ENCODE measurements at places on chromosomes 11 and 22.

GRCh38 chr11:119107538-119108145 is 498 bp downstream of the C2CD2L start:
- DNase-seq = peak; percentile 48

GRCh38 chr11:116376547-116376946 is 396.2 kb downstream of the BUD13 start:
- DNase-seq = no peak

- DNase-seq = no peak
Measured at GRCh38 chr11:13227676-13228255, 49.8 kb upstream of the BMAL1 start.

GRCh38 chr11:85815186-85815931 is 4.4 kb upstream of the SYTL2 start:
- no peak for DNase-seq

- no peak for DNase-seq
Measured at GRCh38 chr11:99154277-99154676, 133.5 kb downstream of the CNTN5 start.

DNA sequence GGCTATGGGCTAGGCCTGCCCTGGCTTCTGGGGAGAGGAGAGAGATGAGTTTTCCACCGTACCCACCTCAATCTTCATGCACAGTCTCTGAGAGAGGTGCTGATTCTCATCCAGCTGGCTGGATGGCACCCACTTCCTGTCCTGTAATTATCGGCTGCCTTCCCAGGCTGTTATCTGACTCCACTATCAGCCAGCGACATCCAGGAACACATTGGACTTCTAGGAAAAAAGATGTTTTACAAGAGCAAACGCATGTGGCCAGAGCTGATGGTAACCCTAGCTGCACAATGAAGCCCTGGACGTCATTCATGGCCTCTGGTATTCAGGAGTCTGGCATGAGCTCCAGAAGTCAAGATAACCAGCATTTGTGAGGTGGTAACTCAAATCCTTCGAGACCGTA is 137.4 kb downstream of the EHF start:
- DNase-seq = no peak

GRCh38 chr11:115912484-115912945 is 408.3 kb upstream of the CADM1 start:
- no peak for DNase-seq

GRCh38 chr11:108551651-108552462 is 41.7 kb downstream of the EXPH5 start:
- DNase-seq = no peak

All from GM12891 (cell line).